Activated effector memory CD4-positive, alpha-beta T cell treated with Interleukin-2 at 50 U/mL for 16 hours (primary cell): ENCODE measurements at places on chromosomes 2 and 18.
A peak's percentile ranks its signal among the peaks of the same experiment; 100 is the strongest.

GRCh38 chr2:189179570-189179950, at the start of gene COL5A2:
TSS of gene COL5A2 (minus strand) at chr2:189179761. CDS start at chr2:189179604, 157 bp downstream.
- no peak for DNase-seq

- DNase-seq = no peak
Measured at GRCh38 chr18:59093668-59094067, 46.0 kb upstream of the SEC11C start.

GRCh38 chr18:23069481-23069880, 65.8 kb upstream of the CABLES1 start:
- DNase-seq = peak; percentile 16

DNA sequence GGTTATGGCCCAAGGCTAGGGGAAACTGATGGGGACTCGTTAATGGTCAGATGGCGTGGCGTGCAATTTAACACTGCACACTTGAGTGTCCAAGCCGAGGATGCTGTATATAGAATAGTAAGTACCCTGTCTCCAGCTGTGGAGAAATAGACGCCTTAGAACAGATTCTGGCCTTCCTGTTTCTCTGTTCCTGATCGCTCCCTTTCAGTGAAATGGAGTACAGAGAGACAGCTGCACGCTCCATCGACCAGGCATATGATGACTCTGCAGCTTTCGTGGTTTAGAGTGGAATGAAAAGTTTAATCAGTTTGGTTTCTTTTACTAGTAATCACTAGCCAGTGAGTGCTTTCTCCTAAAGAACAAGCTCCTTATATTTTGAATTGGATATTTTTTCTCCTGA, 213.4 kb downstream of the NEDD4L start:
- no peak for DNase-seq

GRCh38 chr18:70154591-70155194, 50.8 kb downstream of the RTTN start:
- DNase-seq = no peak

DNA sequence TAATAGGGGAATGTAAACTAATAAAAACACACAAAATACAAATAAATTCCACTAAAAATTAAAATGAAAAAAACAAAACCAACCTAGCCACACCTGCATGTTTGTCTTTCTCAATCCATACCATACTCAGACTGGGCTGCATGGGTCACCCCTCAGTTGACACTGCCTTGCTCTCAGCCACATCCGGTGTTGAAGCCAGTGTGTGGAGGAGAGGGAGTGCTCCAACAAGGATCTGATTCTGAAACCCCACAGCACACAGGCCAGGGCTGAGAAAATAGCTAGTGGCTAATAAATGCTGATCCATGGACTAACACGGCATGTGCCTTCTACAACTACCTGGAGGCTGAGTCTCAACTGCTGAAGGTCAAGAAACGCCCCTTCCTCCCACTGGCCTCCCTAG, 13.7 kb downstream of the RND3 start:
- DNase-seq = no peak

- DNase-seq = no peak
Measured at GRCh38 chr2:240876035-240876474, 7.4 kb downstream of the AGXT start.

DNA sequence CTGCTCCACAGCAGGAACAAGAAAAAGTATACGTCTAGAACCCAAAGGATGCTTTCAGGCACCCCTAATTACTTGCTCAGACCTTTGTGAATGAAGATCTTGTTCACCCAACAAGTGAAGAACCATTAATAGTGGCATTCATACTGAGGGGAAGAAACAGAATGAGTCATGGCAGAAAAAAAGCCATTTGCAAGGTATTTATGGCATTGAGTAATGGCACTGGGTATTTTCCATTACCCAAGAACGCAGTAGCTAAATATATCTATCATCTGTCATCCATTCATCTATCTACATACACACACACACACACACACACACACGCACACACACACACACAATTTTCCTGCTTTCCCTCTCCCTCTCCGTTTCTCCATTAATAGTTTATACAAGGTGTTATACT, 56.4 kb upstream of the XIRP2 start:
- no peak for DNase-seq

DNA sequence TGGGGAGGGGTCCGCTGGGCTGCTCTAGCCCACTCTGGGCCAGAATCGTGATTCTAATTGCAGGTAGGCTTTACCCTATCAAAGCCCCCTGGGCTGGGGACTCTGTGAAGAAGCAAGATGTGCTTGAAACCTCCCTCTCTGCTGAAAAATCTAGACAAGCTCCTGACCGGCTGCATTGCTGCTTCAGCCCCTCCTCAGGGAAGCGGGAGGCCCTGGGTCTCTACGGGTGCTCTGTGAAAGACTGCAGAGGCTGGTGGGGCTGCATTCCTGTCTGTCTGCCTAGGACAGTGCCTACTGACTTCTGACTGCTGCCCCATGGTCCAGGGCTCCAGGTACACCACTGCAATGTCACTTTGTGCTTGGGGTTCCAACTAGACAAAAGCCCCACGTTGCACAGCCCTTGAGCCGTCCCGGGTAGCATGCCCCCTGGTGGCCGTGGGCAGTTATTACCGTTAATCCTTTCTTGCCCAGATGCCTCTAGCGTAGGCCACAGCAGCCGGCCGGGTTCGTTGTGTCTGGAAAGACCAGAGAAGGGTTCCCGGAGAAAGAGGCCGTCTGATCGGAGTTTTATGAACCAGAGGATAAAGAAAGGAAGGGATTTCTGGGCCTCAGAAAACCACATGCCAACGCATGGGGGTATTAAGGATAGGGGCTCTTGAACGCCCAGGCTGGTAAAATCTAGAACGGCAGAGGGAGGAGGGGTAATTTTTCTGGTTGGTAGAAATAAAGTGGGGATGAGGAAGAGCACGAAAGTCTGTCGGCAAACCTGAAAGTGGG, 15.9 kb upstream of the C1QL2 start:
- peak; percentile 17 for DNase-seq

GRCh38 chr2:10392951-10393639, 55.0 kb downstream of the ODC1 start:
- no peak for DNase-seq

GRCh38 chr18:41660654-41661053, 294.4 kb upstream of the PIK3C3 start:
- DNase-seq = no peak

DNA sequence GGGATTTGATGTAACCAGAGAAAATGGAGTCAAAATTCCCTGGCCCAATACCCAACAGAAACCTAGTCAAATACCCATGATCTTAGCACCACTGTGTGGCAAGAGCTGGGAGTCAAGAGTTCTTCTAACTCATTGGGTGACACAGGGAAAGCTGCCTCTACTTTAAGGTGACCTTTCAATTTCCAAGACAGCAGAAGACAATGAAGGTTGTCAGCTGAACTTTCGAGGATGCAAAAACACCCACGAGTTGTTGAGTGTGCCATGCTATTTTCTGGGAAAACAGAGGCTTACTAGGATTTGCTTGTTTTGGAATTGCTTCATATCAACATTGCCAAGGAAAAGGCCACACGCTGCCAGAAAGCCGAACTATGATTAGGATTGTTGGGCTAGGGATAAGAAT, 61.6 kb upstream of the CYRIA start:
- no peak for DNase-seq

- DNase-seq = no peak
Measured at GRCh38 chr2:164009756-164010337, 274.0 kb upstream of the FIGN start.
